Hematopoietic multipotent progenitor cell treated with erythropoietin and hydrocortisone succinate and interleukin-3 and kit ligand, for 17 days (in vitro differentiated cells): ENCODE measurements at places on chromosomes 3 and 15.

GRCh38 chr3:74402821-74403220 lies 211.6 kb downstream of the CNTN3 start:
- no peak for DNase-seq

DNA sequence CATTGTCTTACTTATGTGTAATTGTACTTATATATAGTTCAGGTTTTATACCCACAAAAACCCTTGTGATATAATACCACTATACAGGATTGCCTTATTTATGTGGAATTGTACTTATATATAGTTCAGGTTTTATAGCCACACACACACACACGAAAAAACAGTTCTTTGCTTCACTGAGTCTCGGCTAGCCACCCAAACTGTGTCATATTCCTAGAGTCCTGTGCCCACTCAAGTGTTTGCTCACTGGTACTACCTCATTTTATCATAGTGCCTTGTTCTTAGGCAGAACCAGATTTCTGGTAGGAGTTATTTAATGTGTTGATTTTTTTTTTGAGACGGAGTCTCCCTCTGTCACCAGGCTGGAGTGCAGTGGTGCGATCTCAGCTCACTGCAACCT lies 12.5 kb downstream of the RASA2 start:
- no peak for DNase-seq

- peak; percentile 76 for DNase-seq
Measured at GRCh38 chr3:57582474-57583168, 14.5 kb downstream of the ARF4 start.

- DNase-seq = no peak
Measured at GRCh38 chr3:129557548-129557894, 14.5 kb downstream of the H1-8 start.

DNA sequence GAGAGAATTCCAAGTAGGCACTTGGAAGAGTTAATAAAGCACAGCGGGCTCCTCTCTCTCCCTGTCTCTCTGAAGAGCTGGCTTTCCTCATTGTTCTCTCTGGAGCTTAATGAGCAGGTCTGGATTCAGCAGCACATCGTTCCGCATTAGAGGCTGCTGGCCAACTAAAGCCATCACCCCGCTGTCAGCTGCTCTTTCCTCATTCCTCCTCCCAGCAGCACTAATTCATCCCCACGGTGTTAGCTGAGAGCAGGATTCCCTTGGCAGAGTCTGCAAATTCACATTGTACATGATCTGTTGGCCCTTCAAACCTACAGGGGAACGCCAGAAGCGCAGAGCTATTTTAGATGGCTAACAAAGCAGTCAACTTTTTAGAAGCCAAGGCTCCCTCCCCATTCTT lies 44.2 kb downstream of the SGO1 start:
- DNase-seq = no peak

DNA sequence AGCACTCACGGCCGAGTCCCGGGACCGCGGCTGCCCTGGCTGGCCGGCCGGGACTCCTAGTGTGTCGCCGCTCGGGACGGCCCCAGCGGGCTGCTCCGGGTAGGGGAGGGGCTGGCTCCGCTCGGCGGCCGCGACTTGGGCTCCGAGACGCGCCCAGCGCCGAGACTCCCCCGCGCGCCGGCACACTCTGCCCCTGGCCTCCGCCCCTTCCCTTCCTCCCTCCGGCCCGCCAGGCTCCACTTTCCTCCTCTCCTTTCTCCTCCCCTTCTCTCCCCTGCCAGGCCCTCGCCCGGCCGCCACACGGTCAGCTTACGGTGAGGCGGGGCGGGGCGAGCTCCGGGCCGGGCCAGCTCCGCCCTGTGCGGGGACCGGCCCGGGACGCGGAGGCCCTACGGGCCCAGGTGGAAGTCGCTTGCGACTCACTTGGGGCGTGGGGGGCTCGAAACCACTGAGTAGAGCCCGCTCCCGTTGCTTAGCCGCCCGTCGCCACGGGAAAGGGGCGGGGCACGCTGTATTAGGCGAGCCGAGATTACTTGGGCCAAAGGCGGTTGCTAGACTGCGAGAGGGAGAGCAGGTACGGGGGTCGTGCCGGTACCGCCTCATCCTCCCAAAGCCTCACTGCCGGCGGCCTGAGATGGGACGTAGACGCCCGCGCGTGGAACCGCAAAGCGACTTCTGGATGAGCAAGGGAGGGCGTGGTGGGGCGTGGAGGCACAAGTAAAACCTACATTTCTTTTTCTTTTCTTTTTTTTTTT lies at the start of gene ITGB5:
Gene ITGB5, minus strand, starts transcription at position 189 of the 755 bp plus-strand sequence. CDS start 365 bp downstream, outside the sequence.
- peak; percentile 33 for DNase-seq

DNA sequence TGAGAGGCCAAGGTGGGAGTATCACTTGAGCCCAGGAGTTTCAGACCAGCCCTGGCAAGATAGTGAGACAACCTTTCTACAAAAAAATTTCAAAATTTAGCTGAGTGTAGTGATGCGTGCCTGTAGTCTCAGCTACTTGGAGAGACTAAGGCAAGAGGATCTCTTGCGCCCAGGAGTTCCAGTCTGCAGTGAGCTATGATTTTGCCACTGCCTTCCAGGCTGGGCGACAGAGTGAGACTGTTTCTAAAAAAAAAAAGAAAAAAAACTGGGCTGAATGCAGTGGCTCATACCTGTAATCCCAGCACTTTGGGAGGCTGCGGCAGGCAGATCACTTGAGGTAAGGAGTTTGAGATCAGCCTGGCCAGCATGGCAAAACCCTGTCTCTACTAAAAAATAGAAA lies 14.0 kb upstream of the PIK3CB start:
- no peak for DNase-seq

DNA sequence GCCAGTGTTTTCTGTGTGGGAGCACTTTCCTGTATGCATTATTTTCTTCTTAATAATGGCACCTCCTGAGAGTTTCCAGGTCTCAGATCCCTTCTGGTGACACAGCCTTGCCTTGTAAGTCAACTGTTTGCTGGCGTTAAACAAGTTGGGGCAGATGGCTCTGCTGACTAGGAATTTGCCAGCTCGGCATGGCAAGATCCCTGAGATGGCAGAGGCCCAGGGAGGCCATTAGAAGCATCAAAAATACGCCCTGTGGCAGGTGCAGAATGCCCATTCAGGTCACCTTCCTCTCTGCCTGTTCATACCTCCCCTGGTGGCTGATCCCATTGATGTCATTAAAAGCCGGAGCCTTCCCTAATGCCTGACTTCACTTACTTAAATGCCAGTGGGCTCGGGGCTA lies 320.9 kb upstream of the CTDSPL start:
- DNase-seq = no peak

- DNase-seq = no peak
Measured at GRCh38 chr15:25830844-25831451, 32.2 kb downstream of the ATP10A start.

GRCh38 chr3:166118049-166118448 lies 280.8 kb upstream of the BCHE start:
- no peak for DNase-seq

DNA sequence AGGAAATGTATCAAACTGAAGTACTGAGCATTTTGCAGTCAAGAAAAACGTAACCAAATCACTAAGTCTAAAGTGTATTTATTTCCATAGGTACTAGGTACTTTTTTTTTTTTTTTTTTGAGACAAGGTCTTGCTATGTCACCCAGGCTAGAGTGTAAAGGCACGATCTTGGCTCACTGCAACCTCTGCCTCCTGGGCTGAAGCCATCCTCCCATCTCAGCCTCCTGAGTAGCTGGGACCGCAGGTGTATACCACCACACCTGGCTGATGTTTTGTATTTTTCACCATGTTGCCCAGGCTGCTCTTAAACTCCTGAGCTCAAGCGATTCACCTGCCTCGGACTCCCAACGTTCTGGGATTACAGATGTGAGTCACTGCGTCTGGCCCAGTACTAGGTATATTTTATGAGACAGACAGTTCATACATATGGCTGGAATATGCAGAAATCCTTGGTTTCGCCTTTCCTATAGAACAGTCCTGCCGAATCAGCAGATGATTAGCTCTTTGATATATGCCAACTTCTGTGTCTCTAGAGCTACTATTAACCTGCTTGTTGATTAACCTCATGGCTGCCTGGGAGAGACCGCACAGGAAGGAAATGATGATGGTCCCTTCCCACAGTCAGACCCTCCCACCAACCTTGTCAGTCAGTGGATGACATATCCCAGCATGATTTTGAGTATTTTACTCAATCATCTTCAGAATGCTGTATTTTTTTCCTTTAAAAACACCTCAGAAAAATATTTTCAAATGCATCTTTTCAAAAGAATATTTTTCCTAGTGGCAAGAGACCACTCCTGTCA lies 32.3 kb downstream of the TMOD3 start:
- no peak for DNase-seq
